Left lobe of liver (tissue), 2 donors: ENCODE measurements at places on chromosomes 11 and 22.

DNA sequence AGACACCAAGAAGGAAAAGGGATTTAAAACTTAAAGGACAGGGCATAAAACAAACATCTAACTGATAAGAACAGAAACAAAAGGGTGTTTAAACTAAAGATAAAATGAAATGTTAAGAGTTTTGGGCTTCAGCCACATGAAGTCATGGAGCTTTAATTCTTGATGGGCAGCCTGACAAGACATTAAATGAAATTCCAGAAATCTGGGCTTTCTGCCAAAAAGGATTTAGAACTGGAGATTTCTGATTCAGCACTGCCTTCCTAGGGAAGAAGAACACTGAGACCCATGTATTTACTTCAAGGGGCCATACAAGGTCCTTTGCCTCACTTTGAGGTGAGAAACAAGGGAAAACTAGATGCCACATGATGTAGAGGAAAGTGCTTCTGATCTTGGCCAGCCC is 355.9 kb upstream of the RAG2 start:
- DNase-seq, result no peak

- DNase-seq, result no peak
Measured at GRCh38 chr11:61510166-61510919, 1.8 kb downstream of the LRRC10B start.

GRCh38 chr11:9506489-9507276 is 45.9 kb downstream of the ZNF143 start:
- peak; percentile 80 for DNase-seq

- DNase-seq, result no peak
Measured at GRCh38 chr22:24868979-24869378, 63.0 kb downstream of the SGSM1 start.

DNA sequence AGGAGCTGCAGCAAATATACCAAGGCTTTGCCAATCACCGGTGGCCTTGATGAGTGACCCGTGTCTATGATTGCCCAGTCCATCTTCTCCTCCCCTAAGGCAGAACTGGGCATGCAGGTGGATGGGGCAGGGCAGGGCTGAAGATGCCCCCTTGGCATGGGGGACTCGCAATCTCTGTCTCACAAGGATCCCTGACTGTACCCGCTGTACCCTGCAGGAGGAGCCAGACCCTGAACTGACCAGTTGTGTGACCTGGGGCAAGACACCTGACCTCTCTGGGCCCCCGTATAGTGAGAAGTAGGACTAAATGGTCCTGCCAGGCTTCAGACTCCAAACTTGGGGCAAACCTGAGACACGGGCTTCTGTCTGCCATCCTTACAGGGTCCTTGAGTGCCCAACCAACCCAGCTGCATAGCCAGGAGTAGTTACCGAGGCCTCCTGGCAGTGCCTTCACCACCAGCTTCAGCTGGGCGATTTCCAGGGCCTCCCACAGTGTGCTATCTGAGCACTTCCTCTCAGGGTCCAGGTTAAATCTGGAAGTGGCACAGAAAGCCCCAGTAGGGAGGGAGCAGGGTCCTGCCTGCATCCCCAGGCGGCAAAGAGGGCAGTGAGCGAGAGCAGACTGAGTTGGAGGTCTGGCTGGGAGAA is 6.4 kb upstream of the KCNJ11 start:
- DNase-seq, result no peak
